Ureter (tissue), 1 donor: ENCODE measurements at places on chromosomes 11 and 22. TPM values are rescaled to one million over a fixed set of nuclear protein-coding genes. Genes with fewer than 3 reads are reported as not detected.
A peak's percentile ranks its signal among the peaks of the same experiment; 100 is the strongest.

GRCh38 chr11:63802637-63803414 is 10.4 kb upstream of the SPINDOC start:
- no peak for DNase-seq

DNA sequence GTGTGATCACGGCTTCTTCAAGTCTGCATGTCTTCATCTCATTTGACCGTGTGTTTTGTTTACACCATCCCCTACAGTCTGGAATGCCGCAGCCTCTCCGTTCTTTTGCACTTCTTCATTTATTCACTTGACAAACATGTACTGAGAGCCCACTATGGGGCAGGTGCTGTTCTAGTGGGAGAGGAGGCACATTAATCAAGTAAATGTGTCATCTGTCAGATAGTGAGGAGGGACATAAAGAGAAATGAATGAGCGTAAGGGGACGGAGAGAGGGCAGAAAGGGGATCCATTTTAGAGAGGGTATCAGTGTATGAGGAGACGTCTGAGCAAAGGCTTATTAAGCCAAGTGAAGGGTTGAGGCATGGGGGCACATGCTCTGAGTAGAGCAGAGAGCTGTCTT is 54.0 kb upstream of the CECR2 start:
- DNase-seq, result peak; percentile 5

DNA sequence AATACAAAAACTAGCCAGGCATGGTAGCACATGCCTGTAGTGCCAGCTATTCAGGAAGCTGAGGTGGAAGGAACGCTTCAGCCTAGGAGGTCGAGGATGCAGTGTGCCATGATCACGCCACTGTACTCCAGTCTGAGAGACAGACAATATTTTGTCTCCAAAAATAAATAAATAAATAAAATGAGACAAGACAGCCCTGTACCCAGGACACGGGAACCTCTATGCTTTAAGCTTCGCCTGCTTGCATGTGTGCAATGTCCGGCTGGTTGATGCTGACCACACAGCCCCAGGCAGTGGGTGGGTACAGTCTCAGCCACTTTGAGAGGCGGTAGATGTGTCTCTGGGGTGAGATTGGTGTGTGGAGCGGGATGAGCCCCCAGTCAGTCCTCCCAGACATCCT is 52.0 kb upstream of the MPEG1 start:
- no peak for DNase-seq

- DNase-seq, result no peak
Observed at GRCh38 chr11:69859275-69859934, 40.2 kb upstream of the FGF3 start.

GRCh38 chr22:39894554-39895092 is 1.1 kb upstream of the ENTHD1 start:
- no peak for DNase-seq

BATF2 gene
- total RNA-seq, result 4.6 TPM
